Myometrial cell (primary cell): ENCODE measurements at places on chromosomes 5 and 9. TPM values are rescaled to one million over a fixed set of nuclear protein-coding genes. Genes with fewer than 3 reads are reported as not detected.

C1QTNF2 gene
- total RNA-seq: 0.29 and 0.71 TPM in 2 replicates

STPG3 gene
- total RNA-seq: not detected in 2 replicates

MGAT1 gene
- 153 and 161 TPM in 2 replicates for total RNA-seq

AIF1L gene
- not detected in 2 replicates for total RNA-seq

CARTPT gene
- total RNA-seq: not detected in 2 replicates

LCN2 gene
- total RNA-seq: not detected in 2 replicates

NKD2 gene
- total RNA-seq: not detected in 2 replicates
